Activated CD4-positive, alpha-beta T cell treated with anti-CD3 and anti-CD28 coated beads, Interleukin-2, Interleukin-4, amounts not matched to agents 100 ng/mL and 50 ng/mL, durations not matched to agents 16 hours and 8 hours (primary cell): ENCODE measurements at places on chromosomes 12 and 14.
A peak's percentile ranks its signal among the peaks of the same experiment; 100 is the strongest.

- no peak for DNase-seq
Measured at GRCh38 chr12:66648033-66648735, 30.7 kb downstream of the GRIP1 start.

- peak; percentile 66 for DNase-seq
Measured at GRCh38 chr14:99729991-99730875, 46.1 kb downstream of the CYP46A1 start.

DNA sequence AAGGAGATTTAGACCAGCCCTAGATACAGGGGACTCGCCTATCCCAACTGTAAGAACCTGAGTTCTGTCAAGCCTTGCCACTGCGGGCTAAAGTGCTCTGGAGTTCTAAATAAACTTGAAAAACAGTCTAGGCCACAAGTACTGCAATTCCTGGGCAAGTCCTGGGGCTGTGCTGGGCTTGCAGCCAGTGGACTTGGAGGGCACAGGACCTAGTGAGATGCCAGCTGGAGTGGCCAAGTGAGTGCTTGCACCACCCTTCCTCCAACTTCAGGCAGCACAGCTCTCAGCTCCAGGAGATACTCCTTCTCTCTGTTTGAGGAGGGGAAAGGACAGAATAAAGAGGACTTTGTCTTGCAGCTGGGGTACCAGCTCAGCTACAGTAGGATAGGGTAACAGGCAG lies 307.6 kb upstream of the FBXO33 start:
- no peak for DNase-seq

- no peak for DNase-seq
Measured at GRCh38 chr14:79598339-79598738, 613.0 kb downstream of the DIO2 start.

- peak; percentile 85 for DNase-seq
Measured at GRCh38 chr12:2034633-2035430, 18.0 kb upstream of the CACNA1C start.

DNA sequence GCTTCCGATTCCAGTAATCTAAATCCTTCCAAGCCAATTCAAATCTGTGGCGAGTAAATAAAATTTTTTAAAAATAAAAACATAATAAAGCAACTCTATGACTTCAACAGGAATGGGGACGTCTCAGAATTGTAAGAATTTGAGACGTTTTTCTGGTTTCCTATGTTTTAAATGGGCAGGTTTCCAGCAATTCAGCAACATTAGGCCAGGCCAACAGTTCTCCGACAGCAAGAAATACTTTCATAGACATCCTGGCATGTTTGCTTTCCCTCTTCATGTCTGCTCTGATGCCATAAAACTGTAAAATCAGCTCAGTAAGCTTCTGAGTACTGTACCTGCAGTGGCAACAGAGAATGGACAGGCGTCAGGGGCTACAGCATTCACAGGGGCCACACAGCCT lies 35.8 kb upstream of the DICER1 start:
- no peak for DNase-seq

- no peak for DNase-seq
Measured at GRCh38 chr12:131852551-131853299, 24.5 kb downstream of the MMP17 start.

DNA sequence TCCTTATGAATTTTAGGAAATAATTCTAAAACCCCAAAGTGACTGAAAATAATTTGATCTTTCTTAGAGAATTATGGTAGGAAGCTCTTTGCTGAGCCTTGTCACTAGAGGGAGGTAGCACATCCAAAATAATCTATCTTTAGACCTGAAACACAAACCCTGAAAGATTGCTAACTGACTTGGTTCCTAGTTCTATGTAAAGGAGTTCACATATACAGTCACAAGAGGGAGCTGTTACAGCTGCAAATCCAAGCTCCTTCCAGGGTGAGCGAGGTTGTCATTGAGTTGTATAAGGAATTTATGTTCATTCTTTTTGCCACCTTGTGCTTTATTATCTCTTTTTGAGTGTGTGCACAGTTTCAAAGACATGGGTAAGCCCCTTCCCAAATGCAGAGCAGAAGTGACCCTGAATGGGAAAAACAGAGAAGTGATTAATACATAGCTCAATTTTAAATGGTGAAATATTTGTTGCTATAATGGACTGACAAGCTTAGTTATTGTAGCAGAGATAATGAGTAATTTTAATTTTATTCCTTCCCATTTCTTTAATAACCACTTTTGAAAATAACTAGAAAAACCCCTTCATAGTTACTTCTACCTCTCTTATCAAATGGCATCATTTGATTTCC lies 387.9 kb downstream of the DAD1 start:
- no peak for DNase-seq

GRCh38 chr14:61358554-61359226 lies 37.3 kb downstream of the PRKCH start:
- DNase-seq: no peak

DNA sequence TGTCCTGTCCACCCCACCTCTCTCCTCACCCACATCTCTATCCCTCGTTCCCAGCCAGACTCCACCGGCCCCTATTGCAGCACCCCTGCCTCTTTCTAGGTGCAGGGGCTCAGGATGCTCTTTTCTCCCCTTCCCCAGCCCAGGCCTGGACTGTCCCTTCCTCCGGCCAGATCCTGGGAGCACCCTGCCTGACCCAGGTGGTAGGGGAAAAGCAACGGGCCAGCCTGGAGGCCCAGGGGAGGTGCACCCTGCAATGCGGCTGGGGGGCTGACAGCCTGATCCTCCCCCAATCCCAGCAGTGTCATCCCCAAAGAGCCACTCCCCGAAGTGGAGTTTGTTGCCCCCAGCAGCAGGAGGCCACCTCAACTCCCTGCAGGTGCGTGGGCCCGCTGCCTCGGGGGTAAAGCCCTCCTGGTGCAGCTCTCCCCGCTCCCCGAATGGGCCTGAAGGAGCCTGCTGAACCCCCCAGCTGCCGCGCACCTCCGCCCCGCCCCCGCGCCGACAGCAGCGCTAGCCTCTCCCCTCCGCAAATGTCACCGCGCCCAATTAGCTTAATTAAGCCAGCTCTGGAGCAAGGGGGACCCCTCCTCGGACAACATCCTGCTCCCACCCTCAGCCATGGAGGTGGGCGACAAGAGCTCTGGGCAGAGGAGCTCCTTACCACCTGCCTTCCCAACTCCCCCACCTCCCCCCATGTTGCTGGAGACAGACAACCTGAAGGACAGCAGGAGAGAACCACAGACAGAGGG lies 4.7 kb downstream of the NXPH4 start:
- DNase-seq: no peak

DNA sequence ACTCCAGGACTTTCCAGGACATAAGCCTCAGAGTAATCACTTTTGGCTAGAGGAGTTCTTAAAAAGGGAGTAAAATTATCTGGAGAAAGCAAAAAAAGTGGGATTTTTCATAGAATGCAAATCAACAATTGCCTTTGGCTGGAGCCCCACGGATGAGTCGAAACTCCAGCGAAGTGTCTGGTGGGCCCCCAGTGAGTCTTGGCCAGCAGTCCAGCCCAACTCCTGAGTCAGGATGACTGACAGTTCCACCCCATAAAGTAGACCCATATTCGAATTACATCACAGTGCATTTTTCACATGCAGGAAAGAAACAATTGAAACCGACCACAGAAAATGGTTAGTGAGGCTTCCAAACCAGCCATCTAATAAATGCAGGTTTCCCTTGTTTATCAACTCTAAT lies 265.7 kb downstream of the BCL11B start:
- no peak for DNase-seq

- DNase-seq: no peak
Measured at GRCh38 chr12:119673634-119674033, 5.7 kb downstream of the PRKAB1 start.

DNA sequence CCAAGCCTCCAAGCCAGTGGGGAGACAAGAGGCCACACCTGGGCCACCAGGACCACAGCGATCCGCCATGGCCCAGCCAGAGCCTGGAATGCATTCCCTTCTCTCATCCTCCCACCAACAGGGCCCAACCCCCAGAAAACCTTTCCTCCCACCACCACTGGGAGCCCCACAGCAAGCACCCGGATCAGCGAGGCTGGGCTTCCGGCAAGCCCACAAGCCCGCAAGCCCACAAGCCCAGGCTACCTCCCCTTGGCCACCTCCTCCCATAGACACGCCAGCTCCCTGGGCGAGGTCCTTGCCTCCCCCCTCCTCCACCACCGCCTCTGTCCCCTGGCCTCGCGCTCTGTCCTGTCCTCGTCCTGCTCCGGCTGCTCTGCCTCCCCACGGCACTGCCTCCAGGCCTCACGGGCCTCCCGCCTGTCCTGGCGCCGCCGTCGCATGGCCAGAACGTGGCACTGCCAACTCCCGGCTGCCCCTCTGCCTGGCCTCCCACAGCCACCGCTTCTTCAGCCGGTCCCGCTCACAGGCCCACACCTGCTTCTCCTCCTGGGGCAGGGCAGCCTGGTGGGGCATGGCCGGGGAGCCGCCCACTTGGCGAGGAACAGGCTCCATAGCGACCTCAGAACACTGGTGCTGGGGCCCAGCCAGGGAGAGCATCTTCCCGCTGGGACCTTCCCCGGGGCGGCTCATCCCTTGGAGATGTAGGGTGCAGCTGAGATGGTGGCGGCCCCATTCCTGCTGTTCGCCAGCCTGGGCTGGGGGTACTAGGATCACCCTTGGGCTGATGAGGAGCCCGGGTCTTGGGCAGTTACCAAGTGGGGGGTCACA lies 5.6 kb downstream of the CDK2AP1 start:
- DNase-seq: no peak

DNA sequence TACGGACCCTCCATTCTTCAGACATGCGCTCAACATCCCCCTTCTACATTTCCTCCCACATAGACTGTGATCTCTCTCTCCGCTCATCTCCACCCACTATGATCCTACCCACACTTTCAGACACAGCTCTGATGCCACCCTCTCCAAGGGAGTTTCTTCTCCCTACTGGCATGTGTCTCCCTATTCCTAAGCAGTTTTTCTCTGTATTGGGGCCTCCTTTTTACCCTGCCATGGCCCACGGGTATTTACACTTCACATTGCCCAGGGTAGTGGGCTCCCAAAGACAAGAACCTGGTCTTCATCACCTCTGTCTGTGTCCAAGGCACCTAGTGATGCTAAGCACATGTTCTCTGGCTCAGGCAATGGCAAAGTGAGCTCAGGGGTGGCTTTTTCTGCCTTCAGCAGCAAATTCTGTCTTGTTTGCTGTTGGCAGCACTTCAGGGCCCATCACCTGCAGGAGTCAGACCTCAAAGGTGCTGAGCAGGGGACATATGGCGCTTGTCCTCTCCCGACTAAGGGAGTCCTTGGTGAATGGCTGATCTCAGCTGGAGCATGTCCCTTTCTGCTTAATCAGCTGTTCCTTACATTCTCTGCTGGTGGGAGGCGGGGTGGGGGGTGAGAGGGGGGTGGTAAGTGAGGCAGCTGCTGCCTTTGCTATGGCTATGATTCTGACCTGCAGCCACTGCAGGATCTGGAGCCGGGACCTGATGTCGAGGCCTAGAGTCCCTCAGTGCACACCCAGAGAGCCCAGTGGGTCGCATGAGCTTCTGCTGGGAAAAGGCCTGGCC lies 256.8 kb downstream of the PCNX1 start:
- no peak for DNase-seq

GRCh38 chr14:68271913-68272391 lies 452.4 kb downstream of the RAD51B start:
- no peak for DNase-seq

DNA sequence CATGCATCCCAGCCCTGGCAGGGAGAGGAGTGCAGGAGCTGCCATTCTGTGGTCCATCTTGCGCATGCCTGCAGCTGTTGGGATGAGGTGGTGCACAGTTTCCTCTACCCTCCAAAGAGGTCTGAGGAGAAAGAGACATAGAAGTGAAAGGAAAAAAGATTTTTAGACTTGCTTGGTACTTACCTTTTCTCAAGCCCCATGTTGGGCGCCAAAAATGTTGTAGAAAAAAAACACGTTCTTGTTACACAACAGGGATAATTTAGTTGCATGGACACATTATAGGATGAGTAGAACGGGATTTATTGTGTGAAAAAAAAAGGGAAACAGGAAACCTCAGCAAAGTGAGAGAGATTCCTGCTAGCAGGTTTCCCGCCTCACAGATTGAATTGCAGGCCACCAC lies 244.4 kb upstream of the GARIN2 start:
- DNase-seq: no peak

DNA sequence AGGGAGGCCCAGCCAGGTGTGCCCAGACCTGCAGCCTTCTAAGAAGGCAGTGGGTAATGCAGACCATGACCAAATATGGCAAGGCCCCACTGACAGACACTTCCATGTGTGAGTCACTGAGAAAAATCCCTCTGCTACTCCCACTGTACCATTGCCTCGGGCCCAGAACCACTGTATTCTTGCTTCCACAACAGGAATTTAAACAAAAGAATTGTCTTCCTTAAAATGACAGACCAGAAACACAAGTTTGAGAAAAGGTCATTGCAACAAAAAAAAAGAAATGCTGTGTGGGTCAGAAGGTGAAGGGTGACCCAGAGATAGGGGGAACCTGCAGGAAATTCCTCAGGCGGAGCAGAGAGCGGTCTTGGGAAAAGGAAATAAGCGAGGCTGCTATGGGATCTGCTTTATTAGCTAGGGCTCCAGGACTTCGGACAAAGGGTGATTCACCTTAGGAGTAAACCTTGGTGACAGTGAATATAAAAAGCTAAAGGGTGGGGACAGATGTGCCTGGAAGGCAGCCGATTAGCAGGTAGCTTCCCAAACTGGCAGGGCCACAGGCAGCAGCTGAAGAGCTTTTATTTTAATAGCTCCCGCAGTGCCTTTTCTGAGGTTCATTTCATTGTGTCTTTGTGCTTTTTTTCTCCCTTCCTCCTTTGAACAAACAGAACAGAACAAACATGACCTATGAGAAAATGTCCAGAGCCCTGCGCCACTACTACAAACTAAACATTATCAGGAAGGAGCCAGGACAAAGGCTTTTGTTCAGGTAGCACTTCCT lies 185.3 kb upstream of the BCL2L14 start:
- no peak for DNase-seq

GRCh38 chr12:92275443-92276154 lies 130.0 kb upstream of the BTG1 start:
- no peak for DNase-seq

DNA sequence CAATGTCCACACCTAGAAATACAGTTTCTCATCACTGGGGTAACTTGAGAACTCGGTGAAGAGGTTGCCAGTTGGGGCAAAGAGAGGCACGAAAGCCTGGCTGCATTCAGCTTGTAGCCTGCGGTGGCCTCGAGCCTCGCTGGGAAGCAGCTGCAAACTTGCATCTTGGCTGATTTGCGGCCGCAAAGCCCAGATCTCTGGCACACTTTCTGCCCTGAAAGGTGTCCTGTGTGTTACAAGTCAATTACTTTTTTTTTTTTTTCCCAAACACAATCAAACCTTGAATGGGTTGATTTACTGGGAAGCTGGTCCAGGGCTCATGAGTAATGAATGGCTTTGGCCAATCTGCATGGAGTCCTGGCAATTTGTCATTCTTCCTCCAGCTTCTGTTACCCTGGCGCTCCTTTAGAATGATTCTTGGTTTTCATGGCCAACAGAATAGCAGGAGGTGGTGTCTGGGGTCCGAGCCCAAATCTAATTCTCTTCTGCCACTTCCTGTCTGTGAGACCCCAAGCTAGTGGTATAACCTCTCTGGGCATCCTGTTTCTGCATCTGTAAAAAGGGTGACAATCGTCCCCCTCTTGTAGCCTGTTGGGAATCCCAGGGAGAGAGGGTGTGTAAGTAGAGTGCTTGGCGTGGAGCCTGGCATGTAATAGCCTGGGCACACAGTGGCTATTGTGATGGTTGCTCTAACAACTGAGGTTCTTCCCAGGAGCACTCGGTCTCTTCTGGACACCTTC lies 6.7 kb downstream of the BCL7A start:
- no peak for DNase-seq
